ENCODE measurements at places on chromosomes 2 and 18.

GRCh38 chr2:75894170-75894569 lies 183.5 kb upstream of the GCFC2 start:
- DNase-seq: no peak

DNA sequence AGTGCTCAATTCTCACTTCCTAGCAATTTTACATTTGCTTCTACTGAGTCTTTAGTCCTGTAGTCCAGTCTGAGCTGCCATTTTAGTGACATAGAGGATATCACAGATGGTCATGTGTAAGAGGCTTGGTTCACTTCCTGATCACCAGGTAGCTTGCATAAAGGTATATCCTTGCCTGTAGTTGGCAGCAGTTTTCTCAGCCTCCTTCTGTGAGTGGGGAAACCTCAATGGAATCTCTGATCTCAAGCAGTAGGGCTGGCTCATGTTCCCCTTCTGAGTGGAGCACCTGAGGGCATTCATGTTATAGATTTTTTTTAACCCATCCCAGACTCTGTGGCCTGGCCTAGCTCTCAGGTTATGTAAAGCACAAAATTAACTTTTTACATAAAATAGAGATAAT lies 278.4 kb downstream of the RDH14 start:
- no peak for DNase-seq

GRCh38 chr2:104938231-104938941 lies 84.5 kb downstream of the POU3F3 start:
- DNase-seq: no peak

DNA sequence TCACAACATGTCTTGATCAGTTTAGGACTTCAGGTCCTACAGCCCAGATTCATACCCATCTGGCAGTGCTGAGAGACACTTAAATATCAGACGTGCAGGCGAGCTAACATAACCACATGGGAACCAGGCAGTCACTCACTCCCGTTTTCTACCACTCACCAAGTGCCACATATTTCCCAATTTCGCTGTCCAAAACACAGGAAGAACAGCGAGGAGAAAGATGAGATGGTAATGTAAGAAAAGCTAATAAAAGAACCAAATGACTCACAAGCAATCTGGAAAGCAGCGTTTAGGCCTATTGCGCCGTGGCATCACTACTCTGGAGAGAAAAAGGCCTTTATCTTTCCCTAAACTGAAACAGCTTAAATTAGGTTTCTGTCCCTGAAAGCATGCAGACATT lies 647.8 kb upstream of the SLC39A10 start:
- no peak for DNase-seq

GRCh38 chr2:213315168-213315876 lies 31.1 kb downstream of the SPAG16 start:
- no peak for DNase-seq

- no peak for DNase-seq
Observed at GRCh38 chr2:101803128-101803527, 105.6 kb downstream of the MAP4K4 start.

GRCh38 chr2:74688881-74689280 lies 34.8 kb downstream of the SEMA4F start:
- DNase-seq: no peak

GRCh38 chr2:121187982-121188411 lies 97.0 kb downstream of the TFCP2L1 start:
- no peak for DNase-seq

- no peak for DNase-seq
Observed at GRCh38 chr2:127388423-127389164, 819 bp upstream of the MAP3K2 start.

GRCh38 chr2:140895378-140895777 lies 1235.4 kb downstream of the LRP1B start:
- no peak for DNase-seq

DNA sequence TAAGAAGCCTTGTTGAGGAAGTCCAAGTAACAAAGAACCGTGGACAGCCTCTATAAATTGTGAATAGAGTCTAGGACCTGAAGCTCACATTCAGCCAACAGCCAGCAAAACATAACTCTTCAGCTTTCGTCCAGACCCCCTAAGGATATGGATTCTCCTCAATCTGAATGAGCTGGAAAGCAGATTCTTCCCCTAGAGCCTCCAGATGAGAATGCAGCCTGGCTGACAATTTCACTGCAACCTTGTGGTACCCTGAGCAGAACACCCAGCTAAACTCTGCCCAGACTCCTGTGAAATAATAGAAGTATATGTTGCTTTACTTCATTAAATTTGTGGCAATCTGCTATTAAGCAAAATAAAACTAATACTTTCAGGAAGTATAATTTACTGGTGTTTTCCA lies 483.5 kb upstream of the SLC8A1 start:
- DNase-seq: no peak

All from NCI-H1436 (cell line).